ENCODE measurements at places on chromosomes 2 and 18. TPM values are rescaled to one million over a fixed set of nuclear protein-coding genes. Genes with fewer than 3 reads are reported as not detected.
A peak's percentile ranks its signal among the peaks of the same experiment; 100 is the strongest.

DNA sequence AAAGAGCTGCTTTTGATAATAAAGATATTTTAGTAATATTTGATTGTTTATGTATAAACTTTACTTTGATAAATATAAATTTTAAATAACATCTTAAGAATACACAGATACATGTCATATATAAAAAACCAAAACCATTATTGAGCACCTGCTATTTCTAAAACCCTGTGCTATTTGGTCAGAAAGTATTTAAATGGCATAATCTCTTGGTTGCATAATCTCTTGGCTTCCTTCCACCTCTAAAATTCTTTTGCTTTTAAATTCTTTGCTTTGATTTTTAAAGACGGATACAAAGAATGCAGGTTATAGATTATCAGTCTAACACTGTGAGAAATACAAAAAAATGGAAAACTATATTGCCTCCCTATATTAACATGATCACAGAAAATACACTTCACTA is 36.9 kb downstream of the ACMSD start:
- no peak for ATAC-seq

GRCh38 chr2:215435280-215435869 is 493 bp downstream of the FN1 start:
- ATAC-seq: peak; percentile 3

DNA sequence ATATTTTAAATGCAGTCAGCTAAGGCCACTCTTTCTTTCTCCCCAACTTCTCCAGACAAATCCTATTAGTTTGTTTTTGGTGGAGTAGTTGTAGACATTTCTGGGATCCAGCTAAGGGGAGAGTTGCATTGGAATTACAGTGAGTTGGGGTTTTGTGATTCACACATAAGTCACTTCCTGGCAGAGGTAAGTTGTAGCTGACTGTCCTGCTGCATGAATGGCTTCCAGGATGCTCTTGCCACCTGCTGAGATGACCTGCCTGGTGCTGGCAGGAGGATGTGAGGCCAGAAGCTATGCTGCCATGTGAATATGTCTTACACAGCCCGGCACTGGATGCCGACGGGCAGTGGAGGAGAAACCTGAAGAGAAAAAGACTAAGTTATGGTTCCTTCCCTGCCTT is 243.7 kb downstream of the TDRD15 start:
- ATAC-seq: no peak

DNA sequence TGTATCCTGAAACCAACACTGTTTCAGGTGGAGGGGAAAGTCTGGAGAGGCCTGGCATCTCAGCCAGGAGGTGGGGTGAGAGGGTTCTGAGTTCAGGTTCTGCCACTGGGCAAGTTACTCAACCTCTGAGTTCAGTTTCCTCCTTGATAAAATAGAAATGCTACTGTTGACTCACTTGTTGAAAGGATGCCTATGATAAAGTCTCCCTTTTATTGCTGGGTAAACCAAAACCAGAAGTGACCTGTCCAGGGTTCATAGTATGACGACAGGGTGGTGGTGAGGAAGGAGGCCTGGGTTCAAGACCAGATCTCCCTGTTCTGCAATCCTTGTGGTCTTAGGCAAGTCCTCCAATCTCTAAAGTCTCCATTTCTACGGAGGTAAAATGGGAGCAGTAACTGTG is 232.7 kb downstream of the PRKCE start:
- no peak for ATAC-seq

GRCh38 chr2:150663143-150663542 is 175.7 kb upstream of the RND3 start:
- no peak for ATAC-seq

DNA sequence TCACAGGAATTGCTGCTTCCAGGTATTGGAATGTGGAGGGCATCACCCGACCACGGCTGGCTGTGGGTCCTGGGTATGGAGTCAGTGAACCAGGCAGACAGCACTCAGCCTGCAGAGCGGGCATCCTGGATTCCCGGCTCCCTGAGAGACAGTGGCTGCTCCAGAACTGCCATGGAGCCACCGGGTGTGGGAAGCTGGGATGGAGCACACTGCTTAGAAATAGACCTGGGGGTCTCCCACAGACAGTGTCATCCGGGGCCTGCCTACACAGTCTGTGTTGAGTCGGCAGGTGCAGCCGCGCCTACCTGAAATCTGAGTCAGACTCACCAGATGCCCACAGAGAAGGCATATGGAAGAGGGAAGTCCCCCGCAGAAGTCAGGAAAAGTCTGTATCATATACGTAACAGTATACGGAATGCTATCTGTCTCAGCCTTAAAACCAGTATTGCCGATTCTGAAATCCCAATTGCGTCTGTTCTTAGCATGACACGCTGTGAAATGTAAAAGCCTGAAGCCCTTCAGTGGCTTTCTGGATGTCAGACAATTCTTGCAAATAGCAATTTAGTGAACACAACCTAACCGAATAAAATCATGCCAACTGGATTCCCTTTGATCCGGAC is 509.7 kb upstream of the MYT1L start:
- ATAC-seq: no peak

DNA sequence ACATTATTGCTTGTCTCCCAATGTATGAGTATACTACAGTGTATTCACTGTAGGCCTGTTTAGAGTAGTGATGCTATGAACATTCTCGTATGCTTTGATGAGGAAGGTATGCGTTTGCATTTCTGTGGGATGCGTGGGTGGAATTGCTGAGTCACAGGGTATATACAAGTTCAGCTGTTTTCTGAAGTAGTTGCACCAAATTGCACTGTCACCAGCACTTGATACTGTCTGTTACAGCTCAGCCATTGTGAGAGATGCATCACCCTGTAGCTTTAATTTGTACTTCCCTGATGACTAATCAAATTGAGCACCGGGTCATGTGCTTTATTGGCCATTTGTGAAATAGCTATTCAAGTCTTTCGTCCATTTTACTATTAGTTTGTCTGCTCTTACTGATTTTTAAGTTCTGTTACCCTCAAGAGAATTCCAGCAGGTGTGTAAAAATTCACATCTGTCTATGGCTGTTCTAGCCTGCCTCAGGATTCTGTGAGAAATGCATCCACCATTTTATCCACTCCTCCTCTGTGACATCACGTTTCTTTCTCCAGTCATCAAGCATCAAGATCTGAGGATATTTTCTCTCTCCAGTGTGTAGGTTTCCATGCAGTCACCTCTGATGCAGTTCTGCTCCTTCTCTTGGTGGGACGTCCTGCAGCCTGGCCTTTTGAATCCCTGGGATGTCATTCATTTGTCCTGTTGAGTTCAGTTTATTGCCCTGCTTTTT is 72.5 kb downstream of the DGKD start:
- no peak for ATAC-seq

DNA sequence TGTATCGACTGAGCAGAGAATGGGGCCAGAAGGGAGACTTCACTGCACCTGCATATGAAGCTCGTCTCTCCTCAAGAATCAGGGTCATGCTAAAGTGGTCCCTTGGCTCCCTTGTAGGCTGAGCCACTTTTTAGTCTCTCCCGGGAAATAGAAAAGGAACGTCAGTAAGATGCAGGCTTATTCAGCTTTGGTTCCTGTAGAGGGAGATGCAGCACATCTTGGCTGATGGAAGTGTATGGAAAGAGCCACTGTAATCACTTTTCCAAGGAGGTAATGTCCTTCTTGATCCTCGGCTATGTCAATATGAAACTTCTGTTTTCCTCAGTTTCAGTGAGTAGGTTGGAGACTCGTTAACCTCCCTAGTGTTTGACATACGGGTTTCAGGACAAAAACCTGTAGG is 235.2 kb downstream of the GCA start:
- ATAC-seq: no peak

GRCh38 chr18:76232779-76233178 is 262.3 kb downstream of the ZNF516 start:
- no peak for ATAC-seq

DNA sequence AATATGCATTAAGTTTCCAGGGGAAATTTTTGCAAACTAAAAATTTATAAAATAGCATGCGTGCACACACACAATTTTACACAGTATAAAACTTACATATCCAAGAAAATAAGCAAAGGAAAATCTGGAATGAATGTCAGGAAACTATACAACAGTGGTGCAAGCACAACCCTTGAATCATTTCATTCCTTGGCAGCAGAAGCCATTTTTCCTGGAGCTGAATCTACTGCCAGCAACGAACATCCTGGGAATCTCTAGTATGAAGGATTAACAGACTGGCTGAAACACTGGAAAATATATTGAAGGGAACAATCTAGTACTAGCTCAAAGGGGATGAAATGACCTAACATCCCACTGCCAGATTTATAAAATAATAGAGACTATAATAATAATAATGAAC is 235.3 kb downstream of the DYM start:
- ATAC-seq: peak; percentile 50

DNA sequence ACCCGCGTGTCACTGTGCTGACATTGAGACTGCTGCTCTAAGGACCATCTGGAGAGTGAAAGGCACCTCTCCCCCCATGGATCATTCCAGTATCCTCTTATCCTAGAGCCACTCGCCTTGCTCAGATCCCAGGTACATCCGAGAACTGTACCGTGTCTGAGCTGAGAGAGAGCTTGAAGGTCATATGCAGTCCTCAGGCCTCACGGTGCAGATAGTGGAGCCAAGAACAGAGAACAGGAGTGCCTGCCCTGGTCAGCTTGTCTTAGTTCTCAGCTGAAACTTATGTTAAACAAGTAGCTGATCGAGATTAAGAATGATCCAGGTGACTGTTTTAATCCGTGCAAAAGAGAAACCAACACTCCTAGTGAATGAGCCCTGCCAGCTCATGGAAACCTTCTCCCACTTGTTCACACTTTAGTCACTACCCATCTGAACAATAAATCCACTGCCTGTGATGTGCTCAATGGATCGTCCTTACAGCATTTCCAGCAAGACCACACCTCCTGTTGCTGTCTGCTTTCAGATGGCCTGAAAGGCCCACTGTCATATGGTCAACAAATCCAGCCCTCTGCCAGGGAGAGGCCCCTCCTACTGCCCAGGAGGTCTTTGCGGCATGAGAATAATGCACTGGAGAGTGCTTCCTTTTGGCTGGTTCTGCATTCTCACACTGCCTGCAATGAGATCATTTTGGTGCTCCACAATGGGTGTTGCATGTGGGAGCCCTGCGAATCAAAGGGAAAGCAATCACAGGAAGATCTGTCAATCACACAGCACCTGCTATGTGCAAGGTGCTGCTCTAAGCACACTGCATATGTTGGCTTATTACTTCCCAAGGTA is 43.7 kb upstream of the APCDD1 start:
- no peak for ATAC-seq

DNA sequence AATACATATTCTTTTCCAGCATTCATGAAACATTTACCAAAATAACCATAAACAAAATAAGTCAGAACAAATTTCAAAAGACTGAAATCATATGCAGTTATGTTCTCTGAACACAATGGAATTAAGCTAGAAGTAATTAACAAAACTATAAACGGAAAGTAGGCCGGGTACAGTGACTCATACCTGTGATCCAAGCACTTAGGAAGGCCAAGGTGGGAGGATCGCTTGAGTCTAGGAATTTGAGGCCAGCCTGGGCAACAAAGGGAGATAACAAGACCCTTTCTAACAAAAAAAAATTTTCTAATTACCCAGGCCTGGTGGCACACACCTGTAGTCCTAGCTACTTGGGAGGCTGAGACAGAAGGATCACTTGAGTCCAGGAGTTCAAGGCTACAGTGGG is 14.9 kb downstream of the ATAD2B start:
- no peak for ATAC-seq

- no peak for ATAC-seq
These were observed 186.5 kb downstream of the LPIN1 start for GRCh38 chr2:11932962-11933361.

- no peak for ATAC-seq
These were observed 71.2 kb downstream of the MAIP1 start for GRCh38 chr2:200026332-200027230.

DNA sequence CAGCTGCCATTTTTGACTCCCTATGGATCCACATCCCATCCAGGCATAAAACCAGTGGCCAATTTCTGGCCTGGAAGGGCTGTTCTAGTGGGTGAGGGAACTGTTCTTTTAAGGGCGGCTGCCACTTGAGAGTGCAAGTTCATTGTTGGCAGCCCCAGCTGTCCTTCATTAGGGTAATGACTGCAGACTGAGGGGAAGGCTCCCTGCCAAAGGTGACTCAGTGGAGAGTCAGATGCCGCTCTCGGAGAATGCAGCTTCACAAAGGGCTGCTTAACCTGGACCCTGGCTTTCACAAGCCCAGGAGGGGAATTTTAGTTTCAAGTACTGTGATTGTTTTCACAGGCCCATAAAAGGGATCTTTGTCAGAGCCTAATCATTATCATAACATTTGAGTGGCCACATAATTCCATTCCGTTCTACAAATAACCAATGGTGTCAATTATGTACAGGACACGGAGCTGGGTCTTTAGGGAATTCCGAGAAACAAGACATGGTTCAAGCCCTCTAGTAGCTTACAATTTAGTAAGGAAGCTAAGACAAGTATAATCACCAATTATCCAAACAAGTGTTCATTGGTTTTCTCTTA is 235.7 kb downstream of the CDCA7 start:
- no peak for ATAC-seq

DNA sequence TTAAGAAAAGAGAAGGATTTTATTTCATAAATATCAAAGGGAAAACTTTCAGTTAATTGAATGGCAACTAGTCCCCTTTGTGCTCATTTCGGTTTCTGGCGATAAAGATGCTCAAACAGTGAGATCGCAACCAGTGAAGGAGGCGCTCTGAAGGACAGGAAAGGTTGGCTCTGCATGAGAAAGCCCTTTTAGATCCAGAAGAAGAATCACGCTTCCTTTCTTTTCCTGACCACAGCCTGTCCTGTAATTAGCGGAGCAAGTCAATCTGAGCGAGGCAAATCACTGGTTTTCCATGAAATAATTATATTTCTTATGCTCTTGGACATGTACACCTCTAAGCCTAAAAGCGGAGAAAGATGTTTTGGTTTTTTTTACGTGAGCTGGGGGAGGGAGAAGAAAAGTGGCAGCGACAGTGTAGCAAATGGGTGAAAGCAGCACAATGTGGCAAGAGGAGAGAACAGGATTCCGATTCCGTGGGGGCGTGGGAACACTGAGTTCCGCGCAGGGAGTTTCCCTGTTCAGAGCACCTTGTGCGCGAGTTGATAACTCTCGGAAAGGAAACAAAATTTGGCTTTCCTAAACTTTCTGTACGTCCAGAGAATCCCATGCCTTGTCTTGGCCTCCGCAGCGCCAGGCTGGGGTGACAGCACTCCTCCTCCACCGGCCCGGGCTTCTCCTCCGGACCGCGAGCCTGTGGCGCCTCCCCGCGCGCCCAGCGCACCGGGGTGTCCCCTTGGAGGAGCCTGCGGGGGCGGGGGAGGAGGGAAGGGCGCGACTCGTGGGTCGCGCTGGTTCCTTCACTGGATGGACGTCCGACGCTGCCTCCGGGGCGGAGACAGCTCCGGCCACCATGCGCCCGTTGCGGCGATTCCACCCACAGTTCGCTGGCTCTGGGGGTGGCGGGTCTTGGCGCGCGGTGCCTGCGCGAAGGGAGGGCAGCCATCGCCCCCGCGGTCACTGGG is 620 bp upstream of the SLC9A2 start:
- ATAC-seq: no peak

Gene TNS1
- 2,193 TPM for total RNA-seq

Gene ABCG5
- not detected for total RNA-seq

Gene CYP27A1
- total RNA-seq: 20.9 TPM

Gene SP140
- total RNA-seq: 0.92 TPM

Gene DYNAP
- total RNA-seq: not detected

Gene CDH20
- 1.1 TPM for total RNA-seq

Gene COL3A1
- 408 TPM for total RNA-seq

Gene CAPN14
- total RNA-seq: 0.40 TPM

Gene ZNF396
- 2.2 TPM for total RNA-seq
